Activated naive CD8-positive, alpha-beta T cell treated with anti-CD3 and anti-CD28 coated beads, Interleukin-2, amount 50 U/mL, for 24 hours (primary cell): ENCODE measurements at places on chromosomes 13 and 19.

DNA sequence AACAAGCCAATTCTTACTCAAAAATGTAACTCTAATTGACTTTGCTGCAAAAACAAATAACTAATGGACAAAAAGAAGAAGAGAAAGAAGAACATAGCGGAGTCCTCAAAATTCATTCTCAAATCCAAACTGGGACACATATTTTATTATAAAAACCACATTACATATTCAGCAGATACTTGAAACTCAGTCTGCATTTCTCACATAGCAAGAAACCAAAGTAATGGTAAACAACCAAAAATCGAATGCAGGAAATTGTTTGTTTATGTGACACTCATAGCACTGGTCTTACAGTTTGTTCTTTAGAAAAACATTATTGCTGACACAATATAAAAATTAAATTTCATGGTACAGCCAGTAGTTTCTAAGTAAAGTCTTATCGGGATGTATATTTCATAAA is 789.8 kb downstream of the SLITRK6 start:
- no peaks in the 10 kb centered on the region for H3K36me3 ChIP-seq
- H3K4me3 ChIP-seq, result no peak overlapping the region
- no peak for DNase-seq
- H3K27ac ChIP-seq, result no peak overlapping the region

GRCh38 chr19:18609717-18610051 is 3.0 kb upstream of the TMEM59L start:
- H3K4me3 ChIP-seq, result no peak overlapping the region
- H3K27me3 ChIP-seq, result peaks cover 74% of the 10 kb centered on the region
- peaks cover 18% of the 10 kb centered on the region for H3K4me1 ChIP-seq
- no peak for DNase-seq
- H3K27ac ChIP-seq, result no peak overlapping the region

GRCh38 chr19:7720351-7720750 is 11.6 kb downstream of the CLEC4G start:
- peaks cover 33% of the 10 kb centered on the region for H3K4me1 ChIP-seq
- no peak overlapping the region for H3K27ac ChIP-seq
- no peak for DNase-seq

GRCh38 chr13:106818971-106819370 is 251.0 kb upstream of the ARGLU1 start:
- no peak overlapping the region for H3K4me3 ChIP-seq
- H3K4me1 ChIP-seq, result no peaks in the 10 kb centered on the region
- no peak overlapping the region for H3K27ac ChIP-seq
- no peak for DNase-seq

GRCh38 chr13:28499609-28500008 is 4.7 kb upstream of the FLT1 start:
- peaks cover 30% of the 10 kb centered on the region for H3K27me3 ChIP-seq
- peaks cover 7% of the 10 kb centered on the region for H3K4me1 ChIP-seq
- H3K27ac ChIP-seq, result no peak overlapping the region
- no peak overlapping the region for H3K4me3 ChIP-seq

DNA sequence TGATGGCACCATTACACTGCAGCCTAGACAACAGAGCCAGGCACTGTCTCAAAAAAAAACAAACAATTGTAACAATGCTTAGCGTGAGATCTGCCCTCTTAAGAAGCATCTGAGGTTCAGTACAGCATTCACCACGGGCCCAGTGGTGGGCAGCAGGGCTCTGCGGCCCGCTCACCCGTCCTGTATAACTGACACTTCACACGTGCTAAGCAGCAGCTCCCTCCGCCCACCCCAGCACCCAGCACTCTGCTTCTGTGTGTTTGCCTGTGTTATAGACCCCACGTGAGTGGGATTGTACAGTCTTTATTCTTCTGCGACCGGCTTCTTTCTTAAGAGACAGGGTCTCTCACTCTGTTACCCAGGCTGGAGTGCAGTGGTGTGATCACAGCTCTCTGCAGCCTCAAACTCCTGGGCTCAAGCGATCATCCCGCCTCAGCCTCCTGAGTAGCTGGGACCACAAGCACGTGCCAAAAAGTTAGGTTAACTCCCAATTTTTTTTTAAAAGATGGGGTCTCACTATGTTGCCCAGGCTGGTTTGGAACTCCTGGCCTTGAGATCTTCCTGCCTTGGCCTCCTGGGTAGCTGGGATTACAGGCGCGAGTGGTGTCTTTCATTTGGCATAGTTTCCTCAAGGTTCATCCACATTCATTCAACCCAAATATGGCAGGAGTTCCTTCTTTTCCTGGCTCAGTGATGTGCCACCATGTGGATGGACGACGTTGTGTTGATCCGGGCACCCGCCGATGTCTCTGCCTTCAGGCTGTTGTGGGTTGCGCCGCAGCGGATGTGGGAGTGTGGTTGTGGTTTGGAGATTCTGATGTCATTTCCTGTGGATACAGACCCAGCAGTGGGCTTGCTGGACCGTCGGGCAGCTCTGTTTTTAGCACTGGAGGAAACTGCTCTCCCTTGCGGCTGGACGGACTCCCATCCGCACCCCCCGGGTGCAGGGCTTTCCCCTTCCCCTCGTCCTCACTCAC is 170.0 kb downstream of the KDM4B start:
- H3K27ac ChIP-seq, result peak overlapping the region; percentile 98
- peaks cover 3% of the 10 kb centered on the region for H3K27me3 ChIP-seq
- H3K4me1 ChIP-seq, result peaks cover 36% of the 10 kb centered on the region
- H3K36me3 ChIP-seq, result peaks cover 22% of the 10 kb centered on the region
- DNase-seq, result peak; percentile 89

DNA sequence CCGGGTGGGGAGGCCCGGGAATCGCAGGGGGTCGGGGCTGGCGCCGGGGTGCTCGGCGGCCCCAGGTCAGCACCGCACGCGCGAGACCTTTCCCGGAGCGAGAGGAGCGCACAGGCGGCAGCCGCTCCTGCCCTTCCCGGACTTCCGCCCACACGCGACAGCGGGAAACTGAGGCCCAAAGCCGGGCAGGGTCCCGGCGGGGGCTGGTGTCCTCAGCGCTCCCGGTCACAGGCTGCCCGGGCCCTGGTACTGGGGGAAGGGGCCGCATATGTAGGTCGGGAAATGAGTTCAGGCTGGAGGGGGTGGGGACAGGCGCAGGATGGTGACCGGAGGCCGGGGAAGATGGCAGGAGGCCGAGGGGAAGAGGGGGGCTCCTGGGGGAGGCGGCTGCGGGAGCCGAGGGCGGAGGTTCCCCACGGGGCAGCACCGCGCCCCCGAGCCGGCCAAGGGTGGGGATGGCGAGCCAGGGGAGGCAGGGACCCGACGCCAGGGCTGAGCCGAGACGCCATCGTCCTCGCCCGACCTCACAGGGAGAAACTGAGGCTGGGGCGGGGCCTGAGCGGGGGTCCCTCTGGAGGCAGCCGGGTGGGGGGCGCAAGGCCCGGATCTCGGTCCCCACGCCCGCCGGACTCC is 662 bp downstream of the CBARP start:
- peaks cover 14% of the 10 kb centered on the region for H3K27me3 ChIP-seq
- DNase-seq, result no peak
- H3K4me3 ChIP-seq, result peak overlapping the region; percentile 21
- H3K36me3 ChIP-seq, result no peaks in the 10 kb centered on the region
